ENCODE measurements at places on chromosomes 1 and 21. TPM values are rescaled to one million over a fixed set of nuclear protein-coding genes. Genes with fewer than 3 reads are reported as not detected.

HSPB7 gene
- total RNA-seq: not detected

MRPL37 gene
- 157 TPM for total RNA-seq

PDZK1 gene
- total RNA-seq: 0.23 TPM

CD34 gene
- total RNA-seq: not detected

OPRD1 gene
- total RNA-seq: not detected

KCNJ10 gene
- total RNA-seq: not detected

CD1C gene
- total RNA-seq: not detected

PRAMEF8 gene
- total RNA-seq: not detected

KCNK1 gene
- total RNA-seq: 9.4 TPM

IRF6 gene
- 91.2 TPM for total RNA-seq

FCRL3 gene
- total RNA-seq: not detected

B3GALT2 gene
- total RNA-seq: not detected

NEGR1 gene
- 0.08 TPM for total RNA-seq

FAM167B gene
- total RNA-seq: not detected
